AG04450 (cell line): ENCODE measurements at places on chromosomes 6 and 20.

DNA sequence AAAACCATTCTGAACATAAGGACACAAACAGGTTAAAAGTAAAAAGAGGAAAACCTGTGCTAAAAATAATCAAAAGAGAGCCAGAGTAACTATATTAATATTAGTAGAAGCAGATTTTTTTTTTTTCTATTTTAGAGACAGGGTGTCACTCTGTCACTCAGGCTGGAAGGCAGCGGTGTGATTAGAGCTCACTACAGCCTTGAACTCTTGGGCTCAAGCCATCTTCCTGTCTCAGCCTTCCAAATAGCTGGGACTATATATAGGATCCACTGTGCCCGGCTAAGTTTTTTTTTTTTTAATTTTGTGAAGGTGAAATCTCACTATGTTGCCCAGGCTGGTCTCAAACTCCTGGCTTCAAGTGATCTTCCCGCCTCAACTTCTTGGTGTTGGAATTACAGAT is 33.4 kb upstream of the PLN start:
- DNase-seq, result no peak

GRCh38 chr6:155200012-155200411 is 63.8 kb upstream of the CLDN20 start:
- DNase-seq, result no peak

GRCh38 chr6:32483968-32484613 is 44.4 kb downstream of the HLA-DRA start:
- no peak for DNase-seq

GRCh38 chr6:14671937-14672336 is 554.4 kb downstream of the CD83 start:
- DNase-seq, result no peak

DNA sequence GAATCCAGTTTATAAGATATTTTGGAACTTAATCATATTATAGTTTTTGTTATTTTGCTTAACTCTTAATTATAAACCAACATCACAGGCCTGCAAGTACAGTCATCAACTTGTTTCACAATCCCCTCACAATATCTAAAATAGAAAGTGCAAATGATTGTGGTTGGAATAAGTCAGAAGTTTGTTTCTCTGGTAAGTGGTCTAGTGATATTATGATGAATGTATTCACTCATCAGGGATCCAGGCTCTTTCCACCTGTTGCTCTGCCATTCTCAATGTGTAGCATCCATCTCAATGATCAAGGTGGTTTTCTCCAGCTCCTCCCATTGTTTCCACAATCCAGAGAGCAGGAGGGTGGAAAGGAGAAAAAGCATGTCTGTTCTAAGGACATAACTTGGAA is 54.2 kb downstream of the OPN5 start:
- no peak for DNase-seq

- no peak for DNase-seq
Observed at GRCh38 chr6:83868639-83869038, 9.2 kb downstream of the CYB5R4 start.

DNA sequence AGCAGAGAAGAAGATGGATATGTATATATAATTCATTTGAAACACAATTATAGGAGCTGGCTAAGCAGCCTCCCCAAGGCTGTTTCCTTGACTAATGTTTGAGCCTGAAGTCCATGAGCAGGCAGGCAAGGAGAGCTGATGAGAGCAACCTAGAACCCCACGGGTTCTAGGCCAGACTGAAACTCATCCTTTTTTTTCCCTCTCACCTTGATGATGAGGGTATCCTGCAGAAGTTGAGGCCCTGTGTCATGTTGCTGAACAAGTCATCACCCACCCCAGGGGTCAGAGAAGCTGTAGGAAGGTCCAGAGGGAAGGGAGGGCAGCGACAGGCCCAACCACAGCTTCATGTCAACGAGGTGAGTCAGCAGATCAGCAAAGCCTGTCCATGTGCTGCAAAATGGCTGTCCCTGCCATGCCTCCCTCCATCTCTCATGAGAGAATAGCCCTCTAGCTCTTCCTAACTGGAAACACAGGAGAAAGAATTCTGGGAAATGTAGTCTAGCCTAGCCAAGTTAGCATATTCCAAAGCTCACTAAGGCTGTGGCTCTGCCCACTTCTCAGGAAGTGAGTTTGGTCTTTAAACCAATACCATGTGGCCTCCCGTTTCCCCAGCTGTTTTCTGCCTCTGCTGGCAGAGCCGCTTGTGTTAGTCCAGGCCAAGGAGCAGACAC is 91.3 kb upstream of the DTNBP1 start:
- DNase-seq, result no peak

DNA sequence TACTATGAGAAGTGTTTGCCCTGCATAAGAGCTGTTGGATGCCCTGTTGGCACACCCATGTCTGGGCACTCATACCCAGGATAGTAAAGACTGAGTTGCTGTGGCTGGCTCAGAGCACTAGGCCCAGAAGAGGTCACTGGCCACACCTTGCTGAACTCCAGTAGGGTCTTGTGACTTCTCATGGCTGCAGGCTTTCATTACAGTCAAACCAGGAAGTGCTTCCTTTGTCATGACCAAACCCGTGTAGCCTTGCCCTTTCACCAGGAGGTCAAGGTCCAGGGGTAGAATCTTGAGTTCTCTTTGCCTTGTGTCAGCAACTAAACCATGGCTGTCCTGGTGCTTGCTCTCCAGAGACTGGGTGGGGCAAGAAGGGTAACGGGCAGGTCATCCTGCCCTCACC is 49.5 kb downstream of the CD164 start:
- DNase-seq, result no peak

- DNase-seq, result no peak
Observed at GRCh38 chr6:150349546-150349945, 19.3 kb upstream of the IYD start.

DNA sequence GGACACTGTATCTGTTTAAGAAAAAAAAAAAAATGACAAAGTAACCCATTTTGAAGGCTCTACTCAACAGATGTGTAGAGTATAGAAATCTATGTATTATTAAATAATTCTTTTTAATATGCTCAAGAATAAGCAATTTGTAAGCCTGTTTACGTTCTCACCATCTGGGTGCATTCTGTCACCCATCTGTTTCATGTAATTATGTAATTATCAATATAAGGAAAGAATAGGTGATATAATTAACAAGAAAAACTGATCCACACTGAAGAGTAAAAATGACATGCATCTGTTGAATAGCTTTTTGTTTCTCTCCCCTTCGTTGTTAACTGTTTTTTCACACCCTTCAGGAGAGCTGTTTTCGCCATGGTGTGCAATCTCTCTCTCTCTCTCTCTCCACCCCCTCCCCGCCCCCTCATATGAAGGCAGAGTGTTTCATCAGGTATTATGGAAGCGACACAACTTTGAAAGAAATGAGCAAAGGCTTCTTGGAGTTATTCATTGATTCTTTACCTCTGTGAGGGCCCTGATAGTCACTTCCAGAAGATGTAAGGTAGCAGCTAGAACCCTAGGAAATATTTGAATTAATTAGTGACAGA is 154.3 kb upstream of the INSM1 start:
- no peak for DNase-seq

DNA sequence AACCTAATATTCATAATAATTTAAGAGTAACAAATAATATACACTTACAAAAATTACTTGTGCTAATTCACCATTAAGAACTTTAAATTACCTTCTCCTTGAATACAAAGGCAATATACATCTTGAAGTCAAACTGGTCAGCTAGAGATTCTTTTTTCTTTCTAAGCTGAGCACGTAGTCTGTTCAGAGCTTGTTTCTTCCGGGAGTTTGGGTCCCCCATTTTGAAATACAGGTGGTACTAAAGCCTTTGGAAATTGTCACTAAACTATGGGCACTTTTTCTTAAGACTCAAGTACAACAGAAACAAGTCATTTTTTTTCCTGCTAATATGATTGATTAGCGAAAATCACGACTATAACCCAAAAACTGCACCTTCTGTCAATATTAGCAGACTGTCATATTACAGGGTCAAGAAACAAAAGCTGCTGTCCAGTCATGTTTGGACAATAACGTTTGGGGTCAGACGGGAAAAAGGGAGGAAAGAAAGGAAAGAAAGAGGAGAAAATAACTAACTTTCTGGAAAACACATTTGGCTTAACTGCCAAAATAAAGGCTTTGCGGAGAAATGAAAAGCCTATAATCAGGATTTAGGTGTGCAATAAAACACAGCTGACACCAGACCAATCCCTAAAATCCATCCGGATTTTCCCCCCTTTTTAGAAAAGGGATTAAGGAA is 367 bp downstream of the C6orf62 start:
- no peak for DNase-seq

GRCh38 chr6:39835821-39836295 is 43.7 kb downstream of the DAAM2 start:
- DNase-seq, result no peak

GRCh38 chr20:43636429-43636828 is 30.5 kb upstream of the MYBL2 start:
- no peak for DNase-seq

GRCh38 chr6:36039112-36039511 is 11.5 kb downstream of the MAPK14 start:
- DNase-seq, result no peak

DNA sequence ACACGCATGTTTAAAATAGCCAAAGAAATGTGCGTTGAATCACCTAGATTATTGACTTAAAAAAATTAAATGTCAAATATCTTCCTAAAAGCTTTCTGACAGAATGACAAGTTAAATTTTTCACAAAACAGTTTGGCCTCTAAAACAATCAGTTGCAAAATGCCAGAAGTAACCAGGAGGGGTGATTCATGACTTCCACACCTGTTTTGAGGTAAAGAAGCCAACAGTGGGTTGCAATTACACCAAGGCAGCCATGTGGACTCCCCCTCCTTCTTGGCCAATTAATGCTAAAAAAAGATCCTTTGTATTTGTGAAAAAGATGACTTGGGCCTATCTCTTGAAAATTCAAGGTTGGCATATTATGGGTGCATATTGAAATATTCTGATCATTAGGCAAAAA is 424.8 kb downstream of the CBLN4 start:
- DNase-seq, result no peak

DNA sequence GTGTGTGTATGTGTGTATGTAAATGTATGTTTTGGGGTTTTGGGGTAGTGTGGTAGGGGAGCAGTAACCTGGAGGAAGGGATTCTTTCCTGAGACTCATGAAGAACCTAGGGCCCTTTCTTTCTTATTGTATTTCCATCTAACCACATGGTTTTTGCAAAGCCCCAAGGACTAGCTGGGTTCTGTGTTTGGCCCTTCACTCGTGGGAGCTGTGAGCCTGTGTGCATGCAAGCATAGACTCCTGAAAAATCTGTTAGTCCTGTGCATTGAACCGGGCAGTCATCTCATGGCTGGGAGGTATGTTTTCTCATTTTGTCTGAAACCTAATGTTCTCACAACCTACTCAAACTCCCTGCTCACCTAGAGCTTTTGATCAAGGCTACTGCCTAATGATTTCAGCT is 219.1 kb downstream of the PHACTR1 start:
- no peak for DNase-seq

- DNase-seq, result no peak
Observed at GRCh38 chr20:3869839-3870634, 19.1 kb upstream of the PANK2 start.

- DNase-seq, result no peak
Observed at GRCh38 chr6:1349655-1350054, 37.8 kb downstream of the FOXQ1 start.

DNA sequence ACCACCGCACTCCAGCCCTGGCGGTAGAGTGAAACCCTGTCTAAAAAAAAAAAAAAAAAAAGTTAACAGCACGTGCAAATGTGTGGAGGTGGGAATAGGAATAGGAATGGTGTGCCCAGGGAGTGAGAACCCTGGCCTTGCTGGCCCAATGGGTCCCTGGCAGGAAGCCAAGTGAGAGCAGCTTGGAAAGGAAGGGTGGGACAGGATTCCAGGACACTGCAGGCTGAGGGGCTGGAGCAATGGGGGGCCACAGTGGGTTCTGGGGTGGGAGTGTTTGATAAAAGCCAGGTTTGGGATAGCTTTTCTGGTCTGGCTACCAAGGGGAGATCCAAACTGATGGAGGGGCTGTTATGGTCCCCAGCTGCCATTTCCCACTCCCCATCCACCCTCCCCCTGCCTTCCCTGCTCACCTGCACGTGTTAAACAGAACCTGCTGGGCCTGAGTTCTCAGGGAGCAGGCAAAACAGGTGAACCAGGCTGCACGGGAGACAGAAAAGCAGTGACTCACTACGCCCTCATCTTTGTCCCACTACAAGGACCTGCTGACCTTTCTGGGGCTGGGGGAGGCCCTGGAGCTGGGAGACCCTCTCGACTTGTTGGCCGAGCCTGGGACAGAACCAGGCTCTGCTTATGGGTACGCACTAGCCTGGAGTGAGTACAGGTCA is 3.3 kb downstream of the SUN5 start:
- DNase-seq, result no peak

DNA sequence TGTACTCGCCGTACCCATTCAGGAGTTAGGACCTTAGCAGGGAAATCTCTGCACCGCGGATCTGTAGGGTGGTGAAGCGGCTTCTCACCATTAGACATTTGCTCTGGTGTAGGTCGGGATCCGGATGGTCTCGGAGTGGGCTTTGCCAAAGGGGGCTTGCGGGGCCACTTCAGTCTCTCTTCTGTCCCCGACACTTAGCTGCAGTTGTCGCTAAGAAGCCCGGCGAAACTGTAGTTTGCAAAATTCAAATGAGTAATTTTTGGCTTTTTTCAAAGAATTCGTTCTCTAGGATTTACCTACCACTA is 433 bp downstream of the QRSL1 start:
- no peak for DNase-seq

DNA sequence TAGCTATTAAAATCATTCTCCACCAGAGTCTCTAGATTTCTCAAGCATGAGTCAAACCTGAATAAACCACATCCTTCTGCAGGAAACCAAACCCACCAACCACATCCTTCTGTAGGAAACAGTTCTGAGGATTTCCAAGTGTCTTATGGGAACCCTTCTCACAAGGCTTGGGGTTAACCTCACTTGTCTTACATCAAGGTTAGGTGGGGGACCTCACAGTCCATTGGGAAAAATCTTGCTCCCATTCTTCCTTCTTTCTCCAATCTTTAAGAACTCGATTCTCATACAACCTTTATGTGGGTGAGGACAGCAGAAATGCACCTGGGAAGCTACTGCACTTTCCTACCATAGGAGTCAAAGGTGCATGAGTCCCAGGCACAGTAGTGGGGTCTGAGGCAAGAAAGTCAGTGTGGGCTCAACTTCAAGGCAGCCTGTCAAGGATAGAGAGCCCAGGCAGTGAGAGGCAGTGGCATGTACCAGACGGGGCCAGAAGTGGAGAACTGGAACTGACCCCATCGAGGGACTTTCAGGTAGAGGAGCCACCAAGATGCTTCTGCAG is 114.5 kb downstream of the SLC22A3 start:
- peak; percentile 68 for DNase-seq

DNA sequence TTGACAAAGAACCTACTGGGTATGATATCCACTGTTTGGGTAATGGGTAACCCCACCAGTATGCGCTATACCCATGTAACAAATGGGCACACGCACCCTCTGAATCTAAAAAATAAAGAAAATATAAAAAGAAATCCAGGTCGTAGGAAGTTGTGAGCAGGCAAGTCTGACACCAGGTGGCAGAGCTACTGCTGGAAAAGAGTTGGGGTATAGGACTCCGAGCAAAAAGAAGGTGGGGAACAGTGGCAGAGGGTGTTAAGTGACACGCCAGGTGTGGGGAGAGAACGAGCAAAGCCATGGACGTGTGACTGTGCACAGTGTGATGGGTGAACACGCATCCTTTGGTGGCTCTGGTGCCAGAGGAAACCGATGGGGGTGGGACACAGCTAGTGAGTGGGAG is 46.7 kb downstream of the NOX3 start:
- no peak for DNase-seq
